ENCODE measurements at places on chromosomes 4 and X.

- DNase-seq: no peak
These were observed 1794.0 kb upstream of the PCDH7 start for GRCh38 chr4:28926156-28926555.

DNA sequence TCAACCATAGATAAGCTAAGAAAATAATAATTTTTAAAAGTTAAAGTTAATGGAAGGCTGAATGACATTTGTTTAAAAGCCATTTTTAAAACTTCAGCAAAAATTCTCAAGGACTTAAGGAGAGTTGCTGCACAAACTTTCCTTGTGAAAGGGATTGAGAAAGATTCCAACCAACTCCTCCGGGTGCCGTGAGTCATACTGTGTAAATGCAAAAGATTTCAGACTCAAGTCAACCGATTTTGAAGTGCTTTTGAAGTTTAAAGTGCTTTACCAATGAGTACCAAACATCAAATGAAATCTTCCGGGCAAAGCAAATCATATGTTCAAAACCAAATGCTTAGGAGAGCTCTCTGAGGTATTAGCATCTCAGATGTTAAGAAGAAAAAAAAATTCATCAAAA lies 31.4 kb downstream of the VCX2 start:
- no peak for DNase-seq

- no peak for DNase-seq
These were observed 5.3 kb upstream of the PLXNA3 start for GRCh38 chrX:154452823-154453222.

- no peak for DNase-seq
These were observed 172.2 kb upstream of the TECRL start for GRCh38 chr4:64581422-64581821.

DNA sequence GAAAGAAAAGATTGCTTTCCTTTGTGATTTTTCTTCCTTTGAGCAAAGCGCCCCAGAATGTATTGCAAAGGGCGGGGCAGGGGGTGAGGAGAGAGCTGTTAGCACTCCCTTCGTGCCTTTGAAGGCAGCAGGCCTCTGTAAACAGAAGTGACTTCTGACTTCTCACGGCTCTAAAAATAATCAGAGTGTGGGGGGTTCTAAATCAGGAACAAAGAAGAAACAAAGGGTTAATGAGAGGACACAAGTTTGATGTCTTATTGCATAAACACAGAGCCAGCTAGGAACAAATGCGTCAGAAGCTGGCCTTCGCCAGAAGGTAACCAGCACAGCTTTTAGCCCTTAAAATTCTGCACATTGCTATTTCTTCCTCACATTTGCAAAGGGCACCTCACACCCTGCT lies 626.2 kb downstream of the MID1IP1 start:
- DNase-seq: no peak

- no peak for DNase-seq
These were observed 38.0 kb upstream of the PDK3 start for GRCh38 chrX:24426921-24427746.

GRCh38 chr4:15893962-15894361 lies 44.6 kb downstream of the FGFBP1 start:
- DNase-seq: no peak

DNA sequence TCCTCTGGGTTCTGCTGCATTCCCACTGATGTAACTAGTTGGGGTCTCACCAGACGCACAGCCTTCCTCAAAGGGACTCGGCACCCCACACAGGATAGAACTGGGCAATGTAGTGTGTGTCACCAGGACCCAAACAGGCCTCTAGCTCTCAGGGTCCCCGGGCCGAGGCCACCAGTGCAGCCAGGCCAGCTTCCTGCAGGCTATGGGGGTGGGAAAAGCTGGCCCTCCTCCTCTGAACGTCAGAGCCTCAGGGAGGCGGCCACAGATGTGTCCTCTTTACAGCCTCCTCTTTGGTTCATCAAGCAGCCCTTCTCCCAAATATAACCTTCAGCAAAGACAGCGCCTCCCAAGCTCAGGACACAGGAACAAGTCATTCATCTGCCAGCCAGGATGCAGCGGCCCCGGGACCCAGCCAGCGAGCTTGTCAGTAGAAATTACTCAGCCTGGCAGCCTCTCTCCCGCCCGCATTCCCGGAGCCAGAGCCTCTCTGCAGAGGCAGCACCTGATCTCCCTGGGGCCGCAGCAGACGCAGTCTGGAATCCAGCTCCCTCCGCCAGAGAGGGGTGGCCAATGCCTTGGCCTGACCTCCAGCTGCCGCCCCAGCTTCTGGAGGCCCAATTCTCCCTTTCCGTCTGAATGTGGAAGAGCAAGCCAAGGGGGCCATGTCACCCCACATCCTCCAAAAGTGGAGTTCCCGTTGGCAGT lies 288.5 kb downstream of the FBXW7 start:
- no peak for DNase-seq

DNA sequence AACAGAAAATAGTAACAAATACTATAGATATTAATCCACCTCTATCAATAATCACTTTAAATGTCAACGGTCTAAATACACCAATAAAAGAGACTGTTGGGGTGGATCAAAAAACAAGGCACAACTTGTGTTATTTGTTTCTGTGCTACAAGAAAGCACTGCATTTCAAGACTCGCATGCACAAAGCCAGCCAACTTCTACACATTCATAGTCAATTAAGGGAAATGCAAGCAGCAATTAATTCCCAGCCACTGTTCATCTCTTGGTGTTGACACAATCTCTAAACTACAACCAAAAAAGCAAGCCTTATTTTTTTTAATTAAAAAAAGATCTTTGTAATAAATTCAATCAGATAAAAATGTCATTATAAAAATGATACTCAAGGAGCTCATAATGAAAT lies 67.6 kb downstream of the JAKMIP1 start:
- no peak for DNase-seq

DNA sequence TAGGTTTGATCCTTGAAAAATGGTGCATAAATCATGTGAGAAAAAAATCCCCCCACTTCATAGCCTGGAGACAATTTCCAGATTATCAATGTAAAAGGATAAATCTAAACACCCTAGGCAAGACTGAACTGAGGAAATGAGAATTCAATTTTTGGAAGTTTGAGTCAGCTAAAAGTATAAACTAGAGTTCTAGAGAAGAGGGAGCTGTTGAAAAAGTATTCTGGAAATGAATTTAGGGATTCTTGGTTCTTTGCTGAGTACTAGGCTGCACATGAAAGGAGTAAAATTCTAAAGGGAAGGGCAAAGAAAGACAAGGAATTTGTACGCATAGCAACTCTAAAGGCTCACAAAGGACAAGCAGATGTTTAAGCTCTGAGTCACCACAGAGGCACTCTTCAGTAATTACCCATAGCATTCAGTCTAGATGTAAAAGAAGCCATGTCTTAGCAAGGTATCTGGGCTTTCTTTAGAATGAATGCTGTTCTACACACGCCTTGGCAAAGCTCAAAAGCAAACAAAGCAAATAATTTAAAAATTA lies 896.5 kb downstream of the PDHA2 start:
- no peak for DNase-seq

DNA sequence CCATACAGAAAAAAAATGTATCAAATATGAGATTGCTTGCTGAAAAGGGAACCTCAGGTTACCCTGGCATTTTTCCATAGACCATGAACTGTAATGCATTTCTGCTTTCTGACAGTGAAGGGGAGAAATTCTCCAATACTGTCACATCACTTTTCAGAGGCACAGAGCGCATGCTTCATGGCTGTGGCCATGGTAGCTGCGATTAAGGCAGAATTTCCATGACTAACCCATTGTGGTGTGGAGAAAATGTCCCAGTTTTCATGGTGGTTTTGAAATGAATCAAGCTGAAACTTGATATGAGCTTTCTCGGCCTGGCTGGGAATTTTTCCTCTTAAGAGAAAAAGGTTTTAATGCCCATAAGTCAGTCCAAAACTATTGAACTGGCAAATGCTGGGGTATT lies 39.5 kb upstream of the MAP3K15 start:
- DNase-seq: no peak

DNA sequence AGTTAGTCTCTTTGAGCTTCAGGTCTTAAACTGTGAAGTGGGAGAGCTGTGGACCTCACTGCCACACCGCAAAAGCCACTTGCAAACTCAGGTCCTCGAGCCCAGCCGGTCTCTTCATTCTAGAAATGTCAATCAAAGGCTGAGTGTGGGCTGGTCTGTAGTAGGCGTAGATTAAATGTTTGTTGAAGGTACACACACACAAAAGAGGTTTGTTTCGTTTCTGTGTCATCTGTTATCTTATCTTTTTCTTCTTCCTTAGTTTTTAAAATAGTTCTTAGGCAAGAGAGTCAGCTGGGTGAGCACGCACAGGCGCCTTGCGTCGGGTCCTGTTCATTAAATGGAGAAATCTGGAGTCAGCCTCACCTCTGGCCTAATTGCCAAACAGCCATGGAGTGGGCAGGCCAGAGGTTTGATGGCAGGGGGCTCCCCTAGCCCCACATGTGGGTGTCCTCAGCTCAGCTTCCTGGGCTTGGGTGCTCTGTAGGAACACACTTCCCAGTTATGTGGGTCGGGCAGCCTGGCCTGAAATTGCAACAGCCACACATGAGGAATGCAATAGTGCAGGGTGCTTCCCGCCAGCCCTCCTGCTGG lies 836 bp upstream of the PSAPL1 start:
- no peak for DNase-seq

- no peak for DNase-seq
These were observed 44.9 kb upstream of the STIM2 start for GRCh38 chr4:26815706-26816105.

GRCh38 chr4:141416219-141416618 lies 195.5 kb downstream of the ZNF330 start:
- no peak for DNase-seq

DNA sequence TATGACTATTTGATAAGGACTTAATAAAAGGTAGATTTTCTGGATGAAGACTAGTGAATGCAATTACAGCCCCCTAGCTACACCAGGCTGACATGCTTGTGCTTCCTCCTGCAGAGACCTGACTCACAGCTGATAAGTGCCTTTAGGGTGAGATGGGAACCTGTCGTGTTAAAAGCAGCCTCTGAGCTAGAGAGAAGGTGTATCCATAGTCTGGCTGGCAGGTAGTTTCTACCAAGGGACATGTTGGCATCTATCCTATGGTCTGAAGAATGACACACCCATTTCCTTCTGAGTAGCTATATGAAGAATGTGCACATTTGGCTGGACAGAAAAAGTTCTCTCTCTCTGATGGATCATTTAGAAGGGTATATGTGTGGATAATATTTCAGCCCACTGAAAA lies 64.1 kb downstream of the PARM1 start:
- no peak for DNase-seq

DNA sequence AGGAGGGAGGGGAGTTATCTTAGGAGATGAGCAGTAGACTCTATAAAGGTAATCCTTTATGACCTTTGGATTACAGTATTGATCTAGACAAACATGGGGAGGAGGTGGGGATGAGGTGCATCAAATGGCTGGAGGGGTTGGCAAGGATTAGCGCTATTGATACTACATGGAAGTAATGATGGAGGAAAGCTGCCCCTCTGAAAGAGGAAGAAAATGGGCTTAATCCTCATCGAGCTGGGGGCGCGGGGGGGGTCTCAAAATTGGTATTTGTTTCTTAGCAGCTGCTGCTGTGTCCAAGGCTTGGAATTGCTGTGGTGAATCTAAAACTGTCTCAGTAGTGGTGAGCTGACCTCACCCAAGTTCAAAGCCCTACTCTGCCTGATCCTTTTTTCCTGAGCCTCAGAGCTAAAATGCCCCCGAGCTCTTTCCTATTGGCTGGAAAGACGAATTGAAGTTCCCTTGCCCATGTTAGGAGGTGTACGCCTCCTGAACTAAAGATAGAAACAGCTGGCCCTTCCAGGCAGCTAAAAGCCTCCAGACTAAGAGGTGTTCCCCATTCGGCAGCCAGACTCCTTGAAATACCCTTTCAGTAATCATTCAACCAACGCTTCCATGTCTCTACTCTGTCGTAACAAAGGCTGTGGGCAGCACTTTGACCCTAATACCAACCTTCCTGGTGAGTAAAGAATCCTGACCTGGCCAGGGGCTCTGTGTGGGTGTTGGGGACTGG lies at the start of gene ITGB1BP2:
TSS of gene ITGB1BP2 (plus strand) at position 556 of the 730 bp plus-strand sequence. CDS start at position 613, 57 bp downstream.
- no peak for DNase-seq

DNA sequence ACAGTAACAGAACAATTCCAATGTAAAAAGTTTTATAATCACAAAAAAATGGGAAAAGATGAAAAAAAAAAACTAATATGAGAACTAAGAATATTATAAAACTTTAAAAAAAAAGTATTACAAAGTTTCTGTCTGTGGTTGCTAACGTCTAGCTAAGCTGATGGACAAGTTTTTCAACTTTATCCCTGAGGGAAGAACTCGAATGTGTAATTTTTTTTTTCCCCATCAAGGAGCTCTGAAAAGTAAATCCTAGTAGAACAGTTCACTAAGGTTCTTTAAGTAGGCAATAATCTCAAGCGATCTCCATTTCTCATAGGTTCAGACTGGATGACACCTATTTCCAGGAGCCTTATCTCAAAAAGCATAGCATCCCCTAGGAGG lies 14.2 kb downstream of the ADGRA3 start:
- DNase-seq: no peak

- DNase-seq: no peak
These were observed 177.4 kb downstream of the DCHS2 start for GRCh38 chr4:154314248-154314647.

DNA sequence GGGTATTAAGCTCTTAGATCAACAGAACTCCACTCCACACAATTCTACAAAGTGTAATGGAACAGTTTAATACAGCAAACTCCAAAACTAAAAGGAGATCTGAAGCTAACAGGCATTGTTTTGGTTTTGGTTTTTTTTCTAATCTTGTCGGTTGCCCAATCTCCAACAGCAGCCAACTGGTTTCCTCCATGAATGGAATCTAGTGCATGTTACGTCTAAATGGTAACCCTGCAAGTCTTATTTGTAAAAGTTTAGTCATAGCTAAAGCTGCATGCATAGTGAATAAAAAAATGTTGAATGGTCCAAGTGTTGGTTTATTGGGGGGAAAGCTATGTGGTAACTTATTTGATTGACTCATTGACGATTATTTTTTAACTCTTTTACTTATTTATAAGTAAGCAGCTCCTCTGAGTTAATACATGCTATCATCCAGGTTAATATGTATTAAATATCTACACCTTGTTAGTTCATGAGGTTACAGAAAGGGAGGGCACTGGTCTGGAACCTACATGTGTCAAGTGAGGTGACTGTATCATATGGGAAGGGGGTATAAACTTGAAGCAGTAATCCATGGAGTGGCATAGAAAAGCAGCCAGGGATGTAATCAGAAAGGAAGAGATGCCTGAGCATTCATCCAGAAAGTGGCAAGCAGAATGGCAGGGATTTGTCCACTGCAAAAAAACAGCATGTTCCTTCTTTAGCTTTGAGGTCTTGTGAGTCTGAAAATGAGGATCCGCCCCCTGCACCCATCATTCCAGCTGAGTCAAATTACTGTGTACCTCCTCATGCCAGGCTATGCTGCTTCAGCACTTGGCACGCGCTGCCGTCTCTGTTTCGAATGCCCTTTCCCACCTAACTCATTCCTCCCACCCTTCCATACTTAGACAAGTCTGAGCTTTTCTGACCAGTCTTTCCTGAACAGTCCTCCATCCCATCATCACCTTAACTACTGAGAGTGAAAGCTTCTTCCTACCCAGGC lies 81.7 kb downstream of the PDGFC start:
- DNase-seq: no peak

- DNase-seq: peak; percentile 81
These were observed 22.8 kb upstream of the PDE6B start for GRCh38 chr4:602559-602942.
